ENCODE measurements at places on chromosomes 1 and 21.

- no peak for DNase-seq
These were observed 14.8 kb upstream of the NCMAP start for GRCh38 chr1:24540906-24541710.

- no peak for DNase-seq
These were observed 2.5 kb upstream of the TRIM11 start for GRCh38 chr1:228408869-228409805.

- no peak for DNase-seq
These were observed 11.8 kb downstream of the LY9 start for GRCh38 chr1:160807738-160808137.

GRCh38 chr1:235808223-235808622 is 58.5 kb downstream of the LYST start:
- no peak for DNase-seq

- DNase-seq: no peak
These were observed 641.2 kb downstream of the PTPRC start for GRCh38 chr1:199279872-199280645.

DNA sequence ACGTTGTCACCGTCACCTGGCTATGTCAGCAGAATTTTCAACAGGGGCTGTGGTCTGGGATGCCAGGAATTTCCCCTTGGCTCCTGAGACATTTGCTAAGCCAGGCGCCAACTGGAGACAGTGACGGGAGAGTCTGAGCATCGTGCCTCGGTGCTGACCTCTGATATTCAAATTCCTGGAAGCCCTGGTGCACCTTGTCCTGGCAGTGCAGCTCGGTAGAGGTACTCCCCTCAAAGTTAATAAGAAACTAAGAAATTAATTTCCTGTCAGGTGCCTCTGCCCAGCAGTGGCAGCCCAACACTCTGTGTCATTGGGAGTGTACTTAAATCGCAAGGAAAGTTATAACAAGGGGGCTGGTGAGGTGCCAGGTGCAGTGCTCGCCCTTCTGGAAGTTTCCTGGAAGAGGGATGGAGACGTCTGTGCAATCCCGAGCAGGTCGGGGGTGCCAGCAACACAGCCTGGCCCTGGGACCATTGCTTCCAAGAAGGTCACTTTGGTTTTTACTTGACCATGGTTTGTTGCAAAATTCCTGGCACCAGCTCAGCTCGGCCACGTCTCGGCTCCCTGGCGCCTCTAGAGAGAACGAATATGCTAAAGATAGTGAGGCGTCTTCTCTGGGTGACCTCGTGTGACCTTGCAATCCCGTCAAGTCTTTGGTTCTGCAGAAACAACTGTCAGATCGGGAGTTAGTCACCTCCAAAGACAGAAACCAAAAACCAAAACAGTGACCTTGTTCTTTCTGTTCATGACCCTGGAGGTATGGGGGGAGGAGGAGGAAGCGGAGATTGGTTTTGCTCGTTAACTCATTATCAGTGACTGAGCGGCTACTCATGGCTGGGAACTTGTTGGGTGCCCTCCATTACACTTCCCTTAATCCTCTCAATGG is 149.5 kb upstream of the VAMP3 start:
- no peak for DNase-seq

DNA sequence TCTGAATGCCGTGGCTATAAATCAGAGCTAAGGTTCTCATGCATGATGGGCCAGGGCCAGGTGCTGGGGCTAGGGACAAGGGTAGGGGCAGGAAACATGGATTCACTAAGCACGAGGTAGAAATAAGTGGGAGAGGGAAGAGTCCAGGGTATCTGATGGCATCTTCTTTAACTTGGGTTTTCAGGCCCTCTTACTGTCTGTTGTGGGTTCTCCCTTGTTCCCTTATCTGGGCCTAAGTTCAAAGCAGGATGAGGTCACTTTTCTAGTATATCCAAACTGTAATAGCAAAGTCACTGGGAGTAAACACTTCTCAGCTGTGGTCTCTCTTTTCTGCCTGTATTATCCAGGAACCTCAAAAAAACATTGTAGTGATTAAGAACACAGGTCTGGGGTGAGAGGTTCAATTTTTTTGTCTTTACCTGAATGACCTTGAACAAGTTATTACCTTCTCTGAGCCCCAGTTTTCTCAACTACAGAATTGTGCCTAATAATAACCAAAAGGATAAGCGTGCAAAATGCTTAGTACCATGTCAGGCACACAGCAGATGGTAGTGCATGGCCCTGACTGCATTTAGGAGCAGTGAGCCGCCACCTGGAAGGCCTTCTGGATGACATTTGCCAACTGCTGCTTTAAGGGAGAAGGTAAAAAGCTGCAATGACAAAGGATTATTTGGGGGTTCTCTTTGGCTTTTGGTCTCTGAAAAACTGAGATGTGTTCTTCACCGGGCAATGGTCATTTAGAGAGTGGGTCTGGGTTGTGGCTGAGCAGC is 53.6 kb upstream of the A3GALT2 start:
- no peak for DNase-seq

- DNase-seq: no peak
These were observed 5.9 kb upstream of the VCAM1 start for GRCh38 chr1:100713626-100714025.

DNA sequence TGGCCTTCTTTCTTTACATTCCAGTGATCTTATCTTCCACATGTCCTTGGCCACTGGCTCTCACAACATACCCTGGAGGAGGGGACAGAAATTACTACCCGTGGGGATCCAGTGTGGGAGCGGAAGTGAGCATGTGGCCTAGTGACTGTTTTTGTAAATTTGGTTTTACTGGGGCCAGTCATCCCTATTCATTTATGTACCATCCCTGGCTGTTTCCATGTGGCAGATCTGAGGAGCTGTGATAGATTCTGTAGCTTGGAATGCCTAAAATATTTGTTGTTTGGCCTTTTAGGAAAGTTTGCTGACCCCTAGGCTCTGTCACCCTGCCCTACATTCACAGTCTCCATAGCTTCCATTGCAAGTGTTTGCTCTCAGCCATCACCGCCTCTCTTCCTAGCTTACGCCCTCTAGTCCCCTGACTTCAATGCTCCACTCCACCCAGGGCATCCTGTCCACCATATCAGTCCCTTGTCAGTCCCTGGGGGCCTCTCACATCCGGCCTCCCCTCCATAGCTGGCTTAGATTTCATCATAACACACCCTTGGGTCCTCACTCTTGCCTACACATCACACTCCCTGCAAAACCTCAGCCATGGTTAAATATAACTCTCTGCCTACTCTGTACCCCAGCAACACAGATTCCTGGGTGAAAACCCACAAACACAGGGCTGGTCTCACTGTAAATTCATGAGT is 25.8 kb downstream of the DHCR24 start:
- DNase-seq: no peak

GRCh38 chr1:2468041-2468472 is 8.0 kb upstream of the PLCH2 start:
- peak; percentile 69 for DNase-seq

- peak; percentile 68 for DNase-seq
These were observed at the start of gene ZYG11A for GRCh38 chr1:52842643-52843310. ZYG11A (plus strand) TSS chr1:52842760; CDS start chr1:52842884, 124 bp downstream.

DNA sequence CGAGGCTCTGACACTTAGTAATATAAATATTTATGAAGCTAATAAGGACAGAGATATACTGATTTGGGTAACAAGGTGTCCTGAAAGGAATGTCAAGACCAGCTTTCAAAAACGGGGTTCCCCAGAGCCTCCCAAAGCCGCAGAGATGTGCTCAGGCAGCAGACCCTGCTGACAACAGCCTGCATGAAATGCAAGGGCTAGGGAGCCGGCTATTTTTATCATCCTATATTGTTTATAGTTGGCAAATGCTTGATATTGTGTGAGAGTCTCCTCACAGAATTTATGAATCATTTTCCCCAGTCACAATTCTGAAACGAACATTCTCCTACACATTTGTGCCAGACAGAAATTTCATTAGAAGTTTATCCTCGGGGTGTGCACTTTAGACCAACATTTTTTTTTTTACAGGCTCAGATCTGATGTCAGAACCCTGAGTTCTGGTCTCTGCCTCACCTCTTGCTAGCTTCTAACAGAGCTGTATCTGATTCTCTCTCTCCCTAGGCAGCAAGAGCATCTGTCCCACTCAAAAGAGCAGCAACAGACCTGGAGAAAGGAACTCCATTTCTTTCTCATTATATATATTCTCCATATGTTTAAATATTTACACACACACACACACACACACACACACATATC is 302.3 kb upstream of the PLD5 start:
- no peak for DNase-seq

GRCh38 chr1:50156241-50157010 is 47.7 kb downstream of the ELAVL4 start:
- no peak for DNase-seq

- DNase-seq: no peak
These were observed 89.0 kb upstream of the MACF1 start for GRCh38 chr1:39115271-39116110.

- DNase-seq: no peak
These were observed 111.8 kb downstream of the MRPS6 start for GRCh38 chr21:34185026-34185750.

- no peak for DNase-seq
These were observed 1.9 kb downstream of the ARHGEF19 start for GRCh38 chr1:16210581-16210980.

DNA sequence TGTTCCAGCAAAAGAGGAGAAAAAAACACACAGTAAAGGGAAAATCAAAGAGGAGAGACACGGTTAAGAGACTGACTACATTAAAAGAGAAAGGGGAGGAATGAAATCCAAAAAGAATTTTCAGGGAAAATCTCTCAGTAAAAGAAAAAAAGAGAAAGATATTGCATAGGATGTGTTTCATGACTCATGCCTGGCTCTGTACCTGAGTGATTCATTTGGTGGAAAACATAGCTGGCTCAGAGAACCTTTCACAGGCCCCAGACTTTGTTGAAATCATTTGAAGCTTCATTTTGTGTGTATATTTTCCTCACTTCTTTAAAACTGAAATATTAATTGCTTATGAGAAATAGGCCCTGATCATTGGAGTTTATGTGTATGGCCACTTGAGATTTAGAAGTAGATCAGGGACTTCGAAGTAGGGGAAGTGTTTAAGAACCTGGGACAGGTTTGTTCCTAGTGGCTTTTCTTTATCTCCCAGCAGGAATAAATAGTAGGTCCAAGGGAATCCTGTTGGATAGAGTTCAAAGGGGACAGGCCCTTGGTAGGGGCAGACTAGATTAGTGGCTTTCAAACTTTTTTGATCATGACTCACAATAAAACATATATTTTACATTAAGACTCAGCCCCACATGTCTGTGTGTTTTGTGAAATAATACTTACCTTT is 239.1 kb upstream of the SGIP1 start:
- DNase-seq: no peak

DNA sequence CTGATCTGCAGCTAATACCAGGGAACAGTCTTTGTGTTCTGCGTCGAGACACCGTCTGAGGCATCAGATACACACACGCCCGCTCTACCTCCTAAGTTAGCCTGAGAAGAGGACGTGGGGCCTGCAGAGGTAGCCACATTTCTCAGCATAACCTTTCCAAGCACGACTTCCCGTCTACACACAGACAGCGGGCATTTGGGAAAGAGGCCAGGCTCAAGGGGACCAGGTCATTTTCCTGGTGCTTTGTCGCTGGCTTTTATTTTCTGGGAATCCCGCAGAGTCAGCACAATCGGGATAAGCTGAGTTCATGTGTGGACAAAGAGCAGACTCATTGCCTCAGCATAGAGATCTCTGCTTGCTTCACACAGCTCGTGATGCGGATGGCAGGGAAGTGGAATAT is 72.5 kb upstream of the SMYD2 start:
- DNase-seq: no peak

- DNase-seq: no peak
These were observed 745 bp downstream of the RCSD1 start for GRCh38 chr1:167630568-167631385.

DNA sequence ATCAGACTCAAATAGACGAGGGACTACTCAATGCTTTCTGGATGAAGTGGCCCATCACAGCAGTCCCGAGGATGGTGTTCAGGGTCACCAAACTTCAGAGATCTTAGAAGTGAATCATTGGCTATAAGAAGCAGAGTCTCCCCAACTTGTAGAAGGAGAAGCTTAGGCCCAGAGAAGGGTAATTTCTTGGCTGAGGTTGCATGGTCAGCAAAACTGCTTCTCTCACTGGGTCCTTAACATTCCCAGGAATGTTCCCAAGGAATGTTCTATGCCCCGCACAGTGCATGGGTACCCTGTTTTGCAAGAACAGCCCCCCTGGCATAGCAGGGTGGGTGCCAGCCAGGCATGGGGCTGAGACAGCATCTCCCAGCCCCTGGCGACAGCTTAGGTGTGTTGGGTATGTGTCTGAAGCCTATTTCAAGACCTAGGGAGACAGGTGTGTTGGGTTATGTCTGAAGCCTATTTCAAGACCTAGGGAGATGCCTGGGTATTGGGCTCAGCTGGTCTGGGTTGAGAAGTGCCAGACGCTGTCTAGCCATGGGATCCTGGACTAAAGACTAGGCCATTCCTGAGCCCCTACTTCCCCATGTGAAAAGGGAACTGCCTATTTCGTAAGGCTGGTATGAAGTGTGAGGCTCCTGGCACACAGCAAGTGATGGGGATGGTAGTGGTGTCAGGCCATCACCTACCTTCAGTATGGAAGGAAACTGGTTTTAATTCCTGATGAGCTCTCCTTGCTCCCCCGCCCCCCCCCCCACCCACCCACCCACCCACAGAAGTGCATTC is 26.1 kb downstream of the PADI6 start:
- DNase-seq: no peak

- DNase-seq: no peak
These were observed 569.1 kb downstream of the NPHP4 start for GRCh38 chr1:5423109-5423508.

DNA sequence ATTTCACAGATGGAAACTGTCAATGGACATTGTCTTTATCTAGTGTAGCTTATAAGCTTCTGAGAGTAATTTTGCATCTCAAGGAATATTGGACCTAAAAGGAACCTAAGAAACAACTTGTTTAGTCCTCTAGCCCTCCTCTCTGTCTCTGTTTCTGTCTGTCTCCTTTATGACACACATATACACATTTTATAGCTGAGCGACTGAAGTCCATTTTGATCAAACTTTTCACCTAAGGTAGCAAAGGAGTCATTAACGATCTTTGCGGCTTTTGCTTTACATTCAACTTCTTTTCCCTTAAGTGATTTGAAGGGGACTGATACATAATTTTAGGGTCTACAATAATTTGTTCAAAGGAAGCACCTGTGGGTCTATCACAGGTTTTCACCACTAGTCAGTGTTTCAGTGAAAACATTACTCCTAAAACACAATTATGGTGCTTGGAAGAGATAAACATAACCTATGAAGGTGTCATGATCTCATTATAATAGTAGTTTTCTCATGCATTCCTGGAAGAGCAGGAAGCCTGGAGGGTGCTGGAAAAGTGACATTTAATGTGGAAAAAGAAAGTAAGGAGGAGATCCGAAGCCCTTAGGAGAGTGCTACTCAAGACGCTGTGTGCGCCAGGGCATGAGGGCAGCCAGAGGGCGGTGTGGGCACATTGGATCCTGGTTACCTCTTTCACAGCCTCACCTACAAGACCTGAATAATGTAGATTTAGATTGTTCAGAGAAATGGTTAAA is 248.6 kb downstream of the DNM3 start:
- no peak for DNase-seq

GRCh38 chr1:40553017-40553416 is 21.6 kb downstream of the ZNF684 start:
- DNase-seq: no peak

GRCh38 chr1:175690298-175690697 is 53.1 kb downstream of the TNR start:
- no peak for DNase-seq
